ENCODE measurements at places on chromosomes 2 and 18.

DNA sequence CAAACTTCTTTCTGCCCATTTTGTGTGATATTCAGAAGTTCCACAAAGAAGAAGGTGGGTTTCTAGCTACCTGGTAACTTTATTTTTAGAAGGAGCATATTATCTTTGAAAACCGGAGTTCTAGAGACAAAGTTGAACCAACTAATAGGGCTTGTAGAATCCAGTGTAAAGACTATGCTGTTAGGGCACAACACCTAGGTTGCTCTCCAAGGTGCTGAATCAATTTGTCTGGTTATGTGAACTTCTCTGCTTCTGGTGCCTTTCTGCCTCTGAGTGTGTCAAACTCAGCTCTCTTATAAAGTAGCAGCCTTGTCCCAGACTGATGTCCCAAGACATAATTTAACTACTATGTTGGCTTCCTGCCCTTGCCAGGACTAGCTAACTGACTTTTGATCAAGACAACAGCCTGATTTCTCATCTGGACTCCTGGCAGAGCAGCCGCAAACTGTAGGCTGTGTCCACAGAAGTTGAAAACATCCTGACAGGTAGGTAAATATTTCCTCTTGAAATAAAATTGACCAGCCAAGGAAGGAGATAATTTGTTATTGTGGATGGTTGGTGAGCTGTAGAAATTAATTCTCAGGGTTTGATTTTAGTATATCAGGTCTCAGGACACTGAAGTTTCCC is 119.4 kb downstream of the CYRIA start:
- DNase-seq = no peak

DNA sequence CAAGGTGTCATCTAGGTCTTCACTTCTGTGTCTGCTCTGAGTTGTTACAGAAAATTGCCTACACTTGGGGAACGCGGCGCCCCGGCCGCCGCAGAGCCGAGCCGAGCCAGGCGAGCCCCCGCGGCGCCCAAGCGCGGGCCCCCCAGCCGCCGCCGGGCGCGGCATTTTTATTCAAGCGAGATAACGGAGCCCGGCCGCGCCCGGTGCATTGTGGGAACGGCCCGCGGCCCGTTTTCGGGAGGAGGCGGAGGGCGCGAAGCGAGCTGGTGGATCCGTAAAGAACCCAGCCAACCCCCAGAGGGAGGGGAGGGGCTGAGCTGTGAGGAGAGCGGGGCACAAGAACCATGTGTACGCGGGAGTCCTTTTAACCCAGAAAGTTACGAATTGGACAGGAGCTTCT is 191.8 kb downstream of the FTCDNL1 start:
- DNase-seq = no peak

DNA sequence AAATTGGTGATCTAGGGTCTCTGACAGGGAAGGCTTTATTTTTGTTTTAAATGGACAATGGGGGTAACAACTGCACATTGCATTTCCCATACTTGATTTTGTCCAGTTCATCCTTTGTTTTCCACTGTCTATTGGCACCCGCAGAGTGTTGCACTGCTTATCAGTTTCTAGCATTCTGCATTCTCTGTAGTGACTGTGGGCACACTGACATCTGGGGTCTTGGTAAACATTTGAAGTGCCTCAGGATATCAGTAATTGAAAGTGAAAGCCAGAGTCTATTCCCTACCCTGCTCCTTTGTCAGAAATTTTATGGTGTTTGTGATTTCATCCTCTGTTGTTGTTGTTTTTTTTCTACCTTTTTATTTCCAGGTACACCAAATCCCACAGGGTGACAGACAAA is 132.1 kb upstream of the EPC2 start:
- no peak for DNase-seq

- DNase-seq = no peak
Measured at GRCh38 chr18:40346146-40346545, 1608.9 kb upstream of the PIK3C3 start.

GRCh38 chr18:47689371-47689770 is 241.1 kb downstream of the SMAD2 start:
- no peak for DNase-seq
